NCI-H1417 treated with DMSO at 0.1 percent for 48 hours (cell line): ENCODE measurements at places on chromosomes 4 and X.

DNA sequence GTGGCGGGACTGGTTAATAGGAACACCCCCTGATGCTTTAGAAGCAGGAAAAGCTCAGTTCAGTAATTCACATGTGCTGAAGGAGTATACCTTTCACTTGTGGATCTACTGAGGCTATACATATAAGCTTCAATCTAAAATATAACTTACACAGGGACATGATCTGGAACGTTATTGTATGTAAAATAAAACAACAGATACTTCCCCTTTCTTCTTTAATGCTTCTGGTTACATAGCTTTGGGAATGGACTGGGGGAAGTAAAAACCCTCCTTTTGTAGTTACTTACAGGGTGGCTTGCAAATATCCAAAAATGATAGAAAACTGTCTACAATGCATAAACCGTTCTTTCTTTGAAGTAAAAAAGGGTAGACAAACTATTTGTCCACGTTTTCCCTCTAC lies 1.9 kb downstream of the FGG start:
- DNase-seq: no peak

DNA sequence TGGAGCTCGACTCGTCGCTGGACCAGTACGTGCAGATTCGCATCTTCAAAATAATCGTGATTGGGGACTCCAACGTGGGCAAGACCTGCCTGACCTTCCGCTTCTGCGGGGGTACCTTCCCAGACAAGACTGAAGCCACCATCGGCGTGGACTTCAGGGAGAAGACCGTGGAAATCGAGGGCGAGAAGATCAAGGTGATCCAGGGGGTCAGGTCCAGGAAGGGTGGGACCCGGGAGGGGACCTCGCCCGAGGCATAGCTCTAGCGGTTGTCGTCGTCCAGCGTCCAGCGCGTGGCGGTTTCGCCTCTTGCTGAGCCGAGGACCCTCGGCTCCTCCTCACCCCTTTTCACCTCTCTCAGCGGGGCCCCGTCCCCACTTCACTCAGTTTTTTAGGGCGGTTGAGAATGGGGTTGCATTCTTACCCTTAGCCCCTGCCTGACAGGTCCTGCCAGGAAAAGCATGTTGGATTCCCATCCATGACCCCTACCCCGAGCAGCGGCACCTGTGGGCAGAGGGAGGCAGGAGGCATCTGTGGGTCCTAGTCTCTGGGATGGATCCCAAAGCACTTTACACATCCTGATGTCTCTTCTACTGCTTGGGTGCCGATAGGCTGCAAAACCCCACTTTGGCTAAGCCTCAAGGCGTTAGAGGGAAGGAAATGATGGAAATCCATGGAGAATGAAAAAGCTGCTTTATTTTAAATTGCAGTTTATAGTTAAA lies 524 bp downstream of the RAB33A start:
- no peak for DNase-seq

GRCh38 chr4:13539619-13540445 lies 4.5 kb downstream of the NKX3-2 start:
- no peak for DNase-seq

DNA sequence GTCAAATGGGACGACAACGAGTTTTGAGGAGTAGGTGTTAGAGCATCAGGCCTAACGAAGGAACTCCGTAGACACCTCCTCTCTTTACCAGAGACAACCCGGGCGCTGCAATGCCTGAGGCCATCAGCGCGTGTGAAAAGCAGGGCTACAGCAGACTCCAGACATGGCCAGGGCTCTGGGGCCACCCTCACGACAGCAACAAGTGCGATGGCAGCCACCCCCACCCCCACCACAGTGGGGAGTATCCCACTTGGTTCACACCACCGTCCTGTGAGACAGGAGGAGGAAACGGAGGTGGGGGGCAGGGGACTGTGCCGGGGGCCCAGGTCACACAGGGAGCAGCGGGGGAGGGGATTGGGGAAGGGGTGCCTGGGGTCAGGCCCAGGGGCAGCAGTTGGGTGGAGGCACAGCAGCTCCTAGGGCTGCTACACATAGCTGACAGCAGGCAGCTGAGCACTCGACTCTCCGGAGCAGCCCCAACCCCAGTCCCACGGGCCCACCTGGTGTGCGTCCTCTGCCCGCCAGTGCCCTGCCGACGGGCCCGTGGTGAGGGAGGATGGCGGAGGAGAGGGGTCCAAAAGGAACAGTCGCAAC lies 8.5 kb downstream of the LRPAP1 start:
- no peak for DNase-seq

DNA sequence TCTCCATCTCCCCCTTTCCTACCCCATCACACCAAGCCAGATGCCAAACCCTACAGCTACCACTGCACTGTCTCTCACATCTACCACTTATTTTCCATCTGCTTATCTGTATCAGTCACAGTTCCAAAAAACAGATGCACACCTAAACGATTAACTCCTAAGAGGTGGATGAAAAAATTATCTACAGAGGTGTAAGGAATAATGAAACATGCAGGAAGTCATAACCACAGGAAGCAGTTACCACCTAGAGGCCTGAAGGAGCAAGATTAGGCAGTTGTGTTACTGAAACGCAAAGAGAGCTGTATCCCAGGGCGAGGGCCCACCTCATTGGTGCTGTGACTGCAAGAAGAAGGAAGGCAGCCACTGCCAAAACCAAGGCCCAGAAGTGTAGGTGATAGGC lies 87.8 kb upstream of the FAM241A start:
- DNase-seq: no peak

GRCh38 chr4:24032371-24032989 lies 142.6 kb upstream of the PPARGC1A start:
- no peak for DNase-seq

DNA sequence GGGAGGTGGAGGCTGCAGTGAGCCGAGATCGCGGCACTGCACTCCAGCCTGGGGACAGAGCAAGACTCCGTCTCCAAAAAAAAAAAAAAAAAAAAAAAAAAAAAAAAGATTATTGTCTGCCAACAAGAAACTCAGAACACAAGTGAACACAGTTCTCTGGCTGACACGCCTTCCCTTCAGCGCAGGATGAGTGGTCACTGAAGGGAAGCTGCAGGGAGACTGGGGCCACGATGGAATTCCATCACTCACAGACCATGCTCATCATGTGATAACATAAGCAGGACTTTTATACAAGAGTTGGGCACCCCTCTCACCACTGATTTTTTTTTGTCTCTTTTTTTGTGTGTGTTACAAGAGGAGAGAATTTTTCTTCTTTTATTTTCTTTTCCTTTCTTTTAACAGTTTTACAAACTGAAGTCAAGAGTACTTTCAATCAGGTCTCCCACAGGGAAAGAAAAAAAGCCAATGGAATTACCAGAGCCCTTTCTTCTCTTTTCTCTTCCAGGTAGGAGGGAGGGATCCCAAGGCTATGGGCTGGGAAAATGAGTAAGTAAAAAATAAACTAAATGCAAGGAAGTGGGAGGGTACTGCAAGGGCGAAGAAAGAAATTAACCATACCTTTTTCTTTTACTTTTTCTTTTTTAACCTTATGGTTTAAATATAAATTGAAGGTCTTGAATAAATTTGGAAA lies 435.6 kb downstream of the GPM6A start:
- no peak for DNase-seq

DNA sequence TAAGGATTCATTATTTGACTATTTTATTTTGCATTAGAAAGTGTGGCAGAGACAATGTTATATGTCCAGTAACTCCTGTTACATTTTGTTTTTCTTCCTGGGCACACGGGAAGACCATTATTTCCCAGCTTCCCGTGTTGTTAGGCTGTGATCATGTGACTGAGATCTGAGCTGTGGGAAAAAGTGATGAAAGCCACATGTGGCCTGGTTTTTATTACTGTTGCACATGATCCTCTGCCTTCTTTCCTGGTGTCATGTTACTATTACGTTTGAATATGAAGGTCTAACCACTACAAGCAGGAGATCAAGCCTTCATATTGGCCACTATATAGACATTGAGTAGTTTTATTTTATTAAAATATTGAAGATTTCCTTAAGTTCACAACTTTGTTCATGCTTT lies 28.2 kb upstream of the MID1 start:
- DNase-seq: no peak

- no peak for DNase-seq
These were observed 7.6 kb downstream of the SLC2A9 start for GRCh38 chr4:10013722-10014121.

- no peak for DNase-seq
These were observed 180.4 kb downstream of the NR3C2 start for GRCh38 chr4:148261848-148262247.

DNA sequence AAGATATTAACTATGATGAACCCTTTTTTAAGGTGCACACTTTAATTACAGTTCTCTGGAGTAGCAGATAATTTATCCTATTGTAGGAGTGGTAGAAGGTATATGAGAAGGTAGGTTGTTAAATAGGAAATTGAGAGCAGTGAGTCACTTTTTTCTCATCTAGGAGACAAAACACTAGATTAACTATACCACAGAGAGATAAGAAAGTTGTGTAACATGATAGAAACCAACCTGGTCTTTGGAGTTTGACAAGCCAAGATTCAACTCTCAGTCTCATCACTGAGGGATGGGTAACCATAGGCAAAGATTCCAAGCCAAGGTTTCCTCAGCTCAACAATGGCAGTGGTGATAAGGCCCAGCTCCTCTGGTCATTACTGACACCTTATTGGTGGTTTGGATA lies 104.0 kb downstream of the MAD2L1 start:
- no peak for DNase-seq

- DNase-seq: no peak
These were observed 347.6 kb upstream of the FAM241A start for GRCh38 chr4:111797455-111798163.

GRCh38 chr4:39458505-39459300 lies at the start of the genes LIAS and RPL9:
TSS of gene LIAS (plus strand) at chr4:39459056. CDS start at chr4:39459118, 62 bp downstream.
TSS of gene RPL9 (minus strand) at chr4:39458922. CDS start at chr4:39458439, 483 bp downstream.
- peak; percentile 76 for DNase-seq

GRCh38 chrX:39450234-39450977 lies 647.4 kb downstream of the BCOR start:
- no peak for DNase-seq

GRCh38 chr4:175651756-175652310 lies 160.2 kb downstream of the GPM6A start:
- DNase-seq: no peak

GRCh38 chrX:153746359-153746758 lies 17.7 kb upstream of the PLXNB3 start:
- no peak for DNase-seq

- DNase-seq: no peak
These were observed 13.9 kb downstream of the CDS1 start for GRCh38 chr4:84596826-84597225.

GRCh38 chrX:129945131-129945530 lies 37.3 kb upstream of the BCORL1 start:
- no peak for DNase-seq

DNA sequence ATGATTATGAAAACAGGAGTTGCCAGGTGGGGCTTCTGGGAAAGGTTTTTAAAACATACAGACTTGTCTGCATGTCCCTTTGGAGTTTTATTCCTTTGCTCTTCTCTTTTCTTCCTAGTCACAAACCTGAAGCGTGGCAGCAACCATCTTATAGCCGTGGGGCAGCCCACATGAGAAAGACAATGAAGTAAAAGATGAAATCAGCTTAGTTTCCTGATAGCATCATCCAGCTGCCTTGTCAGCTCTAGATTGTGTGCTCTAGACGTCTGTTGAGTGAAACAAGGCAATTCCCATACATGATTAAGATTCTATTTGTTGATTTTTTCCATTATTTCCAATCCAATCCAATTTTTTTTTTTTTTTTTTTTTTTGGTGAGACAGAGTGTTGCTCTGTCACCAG lies 68.9 kb downstream of the ELOVL6 start:
- DNase-seq: no peak

- no peak for DNase-seq
These were observed 10.8 kb upstream of the PITX2 start for GRCh38 chr4:110633358-110634341.

- no peak for DNase-seq
These were observed 28.5 kb downstream of the TAF7L start for GRCh38 chrX:101262590-101262989.

DNA sequence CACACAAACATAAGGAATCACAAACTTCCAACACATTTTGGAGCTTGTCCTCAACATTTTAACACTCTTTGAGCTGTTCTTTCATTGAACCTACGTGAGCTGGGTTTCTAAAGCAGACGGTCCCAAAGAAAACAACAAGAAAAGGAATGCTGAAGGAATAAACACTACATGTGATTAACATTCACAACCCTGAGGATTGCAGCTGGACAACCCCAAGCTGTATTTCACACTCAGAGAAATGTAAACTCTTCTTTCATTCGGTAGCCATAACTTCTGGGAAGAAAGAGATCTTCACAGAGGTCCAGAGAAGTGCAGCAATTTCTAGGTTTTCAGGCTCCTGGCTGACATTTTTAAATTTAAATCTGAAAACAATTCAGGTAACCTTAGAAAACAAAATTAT lies 130.2 kb downstream of the CFAP299 start:
- no peak for DNase-seq

DNA sequence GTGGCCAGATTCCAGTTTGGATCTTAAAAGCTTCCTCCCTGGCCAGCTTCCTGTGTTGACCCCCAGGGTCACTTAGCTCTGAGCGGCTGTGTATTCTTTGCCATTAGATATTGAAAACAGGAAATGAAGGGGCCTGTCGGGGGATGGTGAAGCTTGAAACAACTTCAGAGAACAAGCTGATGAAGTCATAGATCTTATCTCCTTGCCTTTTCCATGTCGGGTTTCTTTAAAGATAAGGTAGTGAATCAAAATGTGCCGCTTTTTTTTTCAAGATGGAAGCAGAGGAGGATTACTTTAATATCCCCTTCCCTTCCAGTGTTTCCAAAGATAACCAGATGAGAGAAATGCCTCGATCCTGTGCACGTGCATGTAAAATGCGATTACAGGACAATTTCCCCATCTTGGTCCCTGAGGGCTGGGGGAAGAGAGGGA lies 508.5 kb downstream of the MID1IP1 start:
- no peak for DNase-seq

DNA sequence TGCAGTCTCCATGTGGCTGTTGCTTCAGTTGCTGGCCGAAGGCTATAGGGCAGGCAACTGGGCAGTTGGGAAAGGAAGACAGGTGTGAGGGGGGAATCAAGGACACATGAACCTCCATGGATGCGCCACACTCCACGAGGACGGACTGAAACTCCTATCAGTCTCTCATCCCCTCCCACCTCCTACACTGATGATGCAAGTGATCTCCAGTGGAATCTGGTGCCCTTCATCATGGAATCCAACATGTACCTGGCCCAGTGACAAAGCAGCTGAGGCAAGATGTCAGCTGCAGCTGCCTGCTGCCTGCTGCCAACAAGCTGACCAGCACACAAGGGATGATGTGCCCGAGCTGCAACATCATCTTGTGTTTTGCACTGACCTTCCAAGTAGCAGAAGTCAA lies 26.0 kb upstream of the MGST2 start:
- no peak for DNase-seq

DNA sequence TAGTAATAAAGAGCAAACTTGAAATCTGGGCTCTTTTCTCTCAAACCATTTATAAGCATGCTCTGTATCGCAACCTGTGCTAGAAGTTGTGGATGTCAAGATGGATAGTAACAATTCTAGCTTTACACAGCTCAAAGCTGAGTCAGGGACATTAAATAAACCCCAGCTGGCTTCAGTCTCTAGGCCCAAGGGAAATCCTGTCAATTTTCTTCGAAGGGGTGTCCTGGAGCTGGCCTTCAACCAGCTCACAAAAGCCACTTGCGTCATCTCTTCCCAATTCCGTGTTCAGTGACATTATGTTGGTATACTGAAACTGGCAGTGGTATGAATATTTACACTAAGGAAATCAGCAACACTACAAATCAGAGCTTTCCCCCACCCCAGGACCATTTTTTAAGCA lies 89.8 kb upstream of the PRKG2 start:
- DNase-seq: no peak

- no peak for DNase-seq
These were observed 20.3 kb upstream of the SLC25A4 start for GRCh38 chr4:185122681-185123345.
